WTC11 (cell line): ENCODE measurements at places on chromosomes 7 and 10.

DNA sequence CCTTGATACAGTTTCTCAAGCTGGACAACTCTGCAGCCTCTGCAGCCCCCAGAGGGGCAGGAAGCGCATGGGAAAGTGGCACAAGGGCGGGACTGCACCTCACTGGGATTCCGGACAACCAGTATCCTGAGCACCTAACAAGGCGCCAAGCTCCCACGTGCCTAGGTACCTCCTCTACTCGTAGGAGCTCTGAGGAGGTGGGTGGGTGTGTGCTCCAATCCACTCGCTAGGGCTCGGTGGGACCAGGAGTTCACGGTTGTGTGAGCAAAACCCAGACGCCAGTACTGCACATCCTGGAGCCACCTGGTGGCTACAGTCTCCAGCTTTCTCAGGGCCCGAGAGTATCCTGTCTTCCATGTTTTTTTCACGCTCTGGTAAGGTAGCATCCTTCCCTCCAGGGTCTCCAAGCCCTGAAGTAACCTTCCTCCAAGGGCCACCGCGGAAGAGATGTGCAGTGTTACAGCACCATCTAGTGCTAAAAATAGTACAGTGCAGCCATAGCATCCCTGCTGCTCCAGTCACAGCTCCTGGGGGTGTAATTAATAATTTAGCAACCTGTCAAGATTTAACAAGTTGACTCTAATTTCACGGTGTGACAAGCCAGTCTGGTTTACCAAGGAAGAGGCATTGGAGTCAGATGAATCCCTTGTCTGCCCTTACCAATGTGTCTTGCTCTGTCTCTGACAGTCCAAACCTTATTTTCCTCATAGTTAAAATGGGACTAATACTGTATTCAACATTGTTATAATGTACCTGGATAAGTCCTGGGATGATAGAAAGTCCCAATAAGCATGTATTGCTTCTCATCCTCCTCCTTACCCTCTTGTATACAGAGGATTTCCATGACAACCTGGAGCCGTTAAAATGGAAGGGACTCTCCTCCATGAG is 70.4 kb downstream of the HERPUD2 start:
- no peaks in the 10 kb centered on the region for H3K27me3 ChIP-seq
- H3K4me3 ChIP-seq = no peak overlapping the region
- H3K4me1 ChIP-seq = peaks cover 17% of the 10 kb centered on the region
- H3K27ac ChIP-seq = no peak overlapping the region

DNA sequence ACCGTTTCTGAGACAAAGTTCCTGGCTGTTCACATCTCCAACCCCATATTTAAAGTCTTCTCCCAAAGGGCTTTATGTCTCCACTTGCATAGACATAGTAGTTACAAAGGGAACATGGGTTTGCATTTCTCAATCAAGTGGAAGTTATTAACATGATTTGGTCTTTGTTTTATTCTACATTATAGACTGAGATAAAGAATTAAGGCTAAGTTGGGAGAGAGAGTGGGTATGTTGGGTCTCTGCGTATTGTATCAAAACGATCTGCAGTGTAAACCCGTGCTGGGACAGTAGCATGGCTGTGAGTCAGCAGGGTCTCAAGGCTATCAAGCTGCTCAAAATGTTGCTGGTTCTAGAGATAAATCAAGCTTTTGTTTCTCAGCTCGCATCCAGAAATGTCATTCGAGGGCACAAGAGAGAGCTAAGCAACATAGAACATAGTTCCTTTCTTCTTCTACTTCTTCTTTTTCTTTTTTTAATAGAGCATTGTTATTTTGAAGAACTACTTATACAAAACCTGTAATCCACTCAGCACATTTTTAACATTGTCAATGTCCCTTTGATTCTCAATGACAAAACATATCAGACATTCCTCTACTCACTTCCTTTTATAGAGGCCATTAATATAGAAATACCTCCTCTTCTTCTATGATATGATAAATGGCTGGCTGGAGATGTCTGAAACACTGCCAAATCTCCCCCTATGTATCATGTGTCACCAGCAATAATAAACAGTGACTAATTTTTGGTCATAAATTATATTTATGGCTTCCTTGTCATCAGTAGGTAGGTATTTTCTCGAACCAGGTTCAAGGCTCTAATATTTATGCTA is 34.5 kb upstream of the RHOBTB1 start:
- H3K27me3 ChIP-seq = no peaks in the 10 kb centered on the region
- no peak overlapping the region for H3K4me3 ChIP-seq
- no peak overlapping the region for H3K27ac ChIP-seq
- DNase-seq = no peak

- H3K4me1 ChIP-seq = peaks cover 37% of the 10 kb centered on the region
- no peak overlapping the region for H3K4me3 ChIP-seq
- H3K27ac ChIP-seq = no peak overlapping the region
- no peaks in the 10 kb centered on the region for H3K36me3 ChIP-seq
These were observed 184.9 kb downstream of the PPP1R9A start for GRCh38 chr7:95092324-95092723.

- no peaks in the 10 kb centered on the region for H3K4me1 ChIP-seq
- no peaks in the 10 kb centered on the region for H3K27me3 ChIP-seq
- H3K27ac ChIP-seq = no peak overlapping the region
- peaks cover 75% of the 10 kb centered on the region for H3K36me3 ChIP-seq
- H3K4me3 ChIP-seq = no peak overlapping the region
These were observed 25.6 kb downstream of the COL1A2 start for GRCh38 chr7:94420328-94420727.

DNA sequence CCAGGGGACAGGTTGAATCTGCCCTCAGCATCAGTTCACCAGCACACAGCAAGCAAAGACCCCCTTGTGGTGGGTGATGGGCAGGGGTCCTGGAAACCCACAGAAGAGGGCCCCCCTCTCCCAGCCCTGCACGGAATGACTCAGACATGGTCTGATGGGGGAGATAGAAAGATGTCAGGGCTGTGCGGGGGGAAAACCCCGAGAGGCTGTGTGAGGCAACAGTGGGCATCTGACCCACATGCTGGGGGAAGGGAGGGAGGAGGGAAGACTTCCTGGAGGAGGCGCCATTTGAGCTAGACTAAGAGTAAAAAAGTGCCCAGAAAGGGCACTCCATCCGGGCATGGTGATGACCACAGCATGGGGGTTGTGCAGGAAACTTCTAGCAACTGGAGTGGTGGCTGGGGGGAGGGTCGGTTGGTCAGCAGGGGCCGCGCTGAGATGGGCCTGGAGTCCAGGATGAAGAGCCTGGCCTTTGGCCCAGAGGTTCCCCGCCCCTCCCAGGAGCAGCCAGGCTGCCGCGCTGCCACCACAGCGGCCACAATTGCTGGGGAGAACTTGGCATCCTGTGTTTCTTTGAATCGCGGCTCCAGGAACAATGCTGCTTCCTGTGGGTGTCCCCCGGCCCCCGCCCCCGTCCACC is 2.5 kb downstream of the LFNG start:
- H3K4me3 ChIP-seq = peak overlapping the region; percentile 53
- H3K4me1 ChIP-seq = peaks cover 47% of the 10 kb centered on the region
- no peak for DNase-seq
- H3K27me3 ChIP-seq = peaks cover 24% of the 10 kb centered on the region
- peaks cover 5% of the 10 kb centered on the region; the same call in 1 of the 2 replicates for H3K36me3 ChIP-seq

- no peak overlapping the region for H3K4me3 ChIP-seq
- DNase-seq = no peak
- no peaks in the 10 kb centered on the region for H3K36me3 ChIP-seq
- H3K27me3 ChIP-seq = no peaks in the 10 kb centered on the region
- H3K4me1 ChIP-seq = peaks cover 5% of the 10 kb centered on the region; the same call in 1 of the 2 replicates
- no peak overlapping the region for H3K27ac ChIP-seq
These were observed 12.4 kb upstream of the OR2A5 start for GRCh38 chr7:144036302-144036885.

- no peaks in the 10 kb centered on the region for H3K27me3 ChIP-seq
- peaks cover 51% of the 10 kb centered on the region for H3K4me1 ChIP-seq
- H3K4me3 ChIP-seq = peak overlapping the region; percentile 27; the same call in 1 of the 2 replicates
- peak overlapping the region; percentile 96 for H3K27ac ChIP-seq
These were observed 34.0 kb downstream of the DNAJB12 start for GRCh38 chr10:72320676-72321247.

DNA sequence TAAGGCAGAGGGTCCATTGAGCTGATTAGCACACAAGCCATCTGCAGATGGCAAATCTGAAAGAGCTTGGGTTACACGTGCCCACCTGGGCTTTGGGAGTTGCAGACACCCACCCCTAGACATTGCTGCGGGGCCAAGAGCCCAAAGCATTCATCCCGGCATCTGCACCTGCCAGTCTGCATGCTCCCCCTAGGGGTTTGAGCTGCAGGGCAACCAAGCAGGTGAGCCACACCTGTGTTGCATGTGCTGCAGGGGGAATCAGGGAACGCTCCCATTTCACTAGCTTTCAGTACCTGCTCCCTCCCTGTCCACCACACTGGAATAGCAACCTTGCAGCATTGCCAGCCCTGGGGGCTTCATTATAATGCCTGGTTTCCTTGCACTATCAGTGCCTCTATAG is 21.1 kb downstream of the C7orf33 start:
- peaks cover 3% of the 10 kb centered on the region; the same call in 1 of the 2 replicates for H3K27me3 ChIP-seq
- peak; percentile 69 for DNase-seq
- H3K4me3 ChIP-seq = no peak overlapping the region
- no peak overlapping the region for H3K27ac ChIP-seq
- H3K4me1 ChIP-seq = peaks cover 42% of the 10 kb centered on the region

- no peaks in the 10 kb centered on the region for H3K36me3 ChIP-seq
- peaks cover 24% of the 10 kb centered on the region for H3K4me1 ChIP-seq
- no peak overlapping the region for H3K4me3 ChIP-seq
- H3K27ac ChIP-seq = no peak overlapping the region
These were observed 184.4 kb upstream of the LYZL2 start for GRCh38 chr10:30813872-30814481.

- DNase-seq = no peak
- no peaks in the 10 kb centered on the region for H3K36me3 ChIP-seq
- H3K4me3 ChIP-seq = no peak overlapping the region
- no peak overlapping the region for H3K27ac ChIP-seq
- peaks cover 3% of the 10 kb centered on the region; the same call in 1 of the 2 replicates for H3K4me1 ChIP-seq
- peaks cover 8% of the 10 kb centered on the region; the same call in 1 of the 2 replicates for H3K27me3 ChIP-seq
These were observed 6.0 kb downstream of the TAS2R40 start for GRCh38 chr7:143227806-143228205.

DNA sequence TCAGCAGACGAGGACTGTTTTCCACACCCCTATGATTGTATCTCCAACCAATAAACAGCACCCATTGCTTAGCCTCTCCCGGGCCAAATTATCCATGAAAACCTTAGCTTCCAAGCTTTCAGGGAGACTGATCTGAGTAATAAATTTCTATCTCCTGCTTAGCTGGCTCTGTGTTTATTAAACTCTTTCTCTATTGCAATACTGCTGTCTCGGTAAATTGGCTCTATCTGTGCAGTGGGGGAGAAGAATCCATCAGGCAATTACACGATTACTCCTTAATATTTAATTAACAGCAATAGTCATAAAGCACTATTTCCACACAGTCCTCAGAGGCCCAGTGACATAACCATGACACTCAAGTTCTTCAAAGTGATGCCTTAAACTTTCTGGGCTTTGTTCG is 1122.8 kb downstream of the TYW1 start:
- no peak for DNase-seq
- peaks cover 24% of the 10 kb centered on the region for H3K36me3 ChIP-seq
- H3K27ac ChIP-seq = no peak overlapping the region
- H3K27me3 ChIP-seq = no peaks in the 10 kb centered on the region
- no peaks in the 10 kb centered on the region for H3K4me1 ChIP-seq

DNA sequence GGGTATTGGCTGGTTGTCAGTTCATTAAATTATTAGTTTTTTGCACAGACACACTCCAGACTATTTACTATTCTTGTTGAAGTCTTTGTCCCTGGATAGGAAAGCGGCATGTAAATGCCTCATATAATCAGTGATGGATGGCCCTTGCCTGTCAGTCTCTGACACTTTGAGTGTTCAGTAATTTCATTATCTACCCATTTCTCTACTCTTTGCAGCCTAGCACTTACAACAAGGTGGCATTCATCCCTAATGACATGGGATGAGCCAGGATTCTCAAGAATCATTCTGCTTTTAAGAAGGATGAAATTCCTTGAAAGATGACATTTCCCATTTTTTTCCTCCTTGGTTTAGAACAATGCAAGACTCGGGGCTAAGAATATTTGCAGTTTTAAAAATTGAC is 155.7 kb downstream of the SORCS3 start:
- H3K27me3 ChIP-seq = no peaks in the 10 kb centered on the region
- no peak overlapping the region for H3K27ac ChIP-seq
- DNase-seq = no peak
- no peaks in the 10 kb centered on the region for H3K36me3 ChIP-seq
- peaks cover 10% of the 10 kb centered on the region for H3K4me1 ChIP-seq

DNA sequence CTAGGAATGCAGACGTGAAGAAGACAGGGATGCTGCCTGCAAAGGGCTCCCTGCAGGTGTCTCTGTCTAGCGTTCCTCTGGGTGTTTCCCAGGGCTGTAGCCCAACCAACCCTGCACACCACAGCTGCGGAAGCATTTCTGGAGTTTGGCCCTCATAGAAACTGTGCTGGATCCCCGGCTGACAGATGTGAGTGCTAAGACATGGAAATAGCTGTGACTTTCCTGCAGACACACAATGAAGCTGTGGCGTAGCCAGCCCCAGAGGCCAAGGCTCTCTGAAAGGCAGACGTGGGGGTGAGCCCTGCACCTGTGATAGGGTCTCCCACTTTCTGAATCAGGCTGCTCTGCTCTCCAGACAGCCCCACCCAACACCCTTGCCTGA is 44.8 kb downstream of the ADCYAP1R1 start:
- no peak overlapping the region for H3K27ac ChIP-seq
- no peak overlapping the region for H3K4me3 ChIP-seq
- no peaks in the 10 kb centered on the region for H3K27me3 ChIP-seq
- DNase-seq = no peak
- H3K36me3 ChIP-seq = 0 out of 2 replicates have a peak, but pooled peaks cover 2% of the 10 kb centered on the region
- peaks cover 2% of the 10 kb centered on the region; the same call in 1 of the 2 replicates for H3K4me1 ChIP-seq

DNA sequence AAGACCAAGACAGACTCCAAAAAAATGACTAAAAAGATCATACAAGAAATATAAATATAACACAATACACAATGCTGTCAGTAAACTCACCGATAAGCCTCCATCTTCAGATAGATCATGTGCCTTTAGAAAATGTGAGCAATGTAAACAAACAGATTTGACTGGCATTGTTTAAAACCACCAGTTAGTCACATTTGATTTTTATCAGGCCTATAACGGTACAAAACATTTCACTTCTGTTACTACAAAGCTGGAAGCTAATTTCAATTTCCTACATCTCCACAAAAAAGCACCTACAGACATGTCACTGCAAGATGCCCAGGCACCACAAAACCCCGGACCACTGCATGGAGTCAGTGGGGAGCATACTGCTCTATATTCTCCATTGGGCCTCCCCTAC is 18.9 kb downstream of the SGMS1 start:
- H3K4me1 ChIP-seq = peaks cover 41% of the 10 kb centered on the region
- no peaks in the 10 kb centered on the region for H3K27me3 ChIP-seq
- DNase-seq = no peak
- no peak overlapping the region for H3K27ac ChIP-seq
- H3K36me3 ChIP-seq = no peaks in the 10 kb centered on the region
- H3K4me3 ChIP-seq = no peak overlapping the region

GRCh38 chr7:124031919-124032318 is 948 bp downstream of the TMEM229A start:
- no peaks in the 10 kb centered on the region for H3K36me3 ChIP-seq
- H3K27me3 ChIP-seq = peaks cover 44% of the 10 kb centered on the region
- no peak overlapping the region for H3K27ac ChIP-seq
- H3K4me1 ChIP-seq = peaks cover 32% of the 10 kb centered on the region
- peak; percentile 13 for DNase-seq
- H3K4me3 ChIP-seq = peak overlapping the region; percentile 95
